ENCODE measurements at places on chromosomes 12 and 14.

- no peak for DNase-seq
Measured at GRCh38 chr12:97778111-97778510, 315.5 kb downstream of the RMST start.

- peak; percentile 9 for DNase-seq
Measured at GRCh38 chr12:78229591-78230101, 399.0 kb downstream of the NAV3 start.

DNA sequence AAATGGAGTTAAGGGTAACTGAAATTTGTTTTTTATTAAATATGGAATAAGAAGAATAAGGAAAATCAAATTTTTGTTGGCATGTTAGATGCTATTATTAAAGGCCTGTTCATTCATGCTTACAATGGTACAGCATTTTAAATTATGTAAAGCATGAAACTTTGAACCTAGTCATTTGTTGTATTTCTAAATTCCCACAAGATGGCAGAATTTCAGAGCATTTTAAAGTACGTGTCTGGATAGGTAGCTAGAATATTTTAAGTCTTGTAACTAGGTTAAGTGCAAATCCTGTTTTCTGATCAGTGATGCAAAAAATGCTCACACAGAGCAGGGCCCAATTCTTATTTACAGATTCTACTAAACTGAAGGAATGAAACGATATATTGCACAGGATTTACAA, 585.6 kb upstream of the MIS18BP1 start:
- no peak for DNase-seq

- no peak for DNase-seq
Measured at GRCh38 chr12:93502802-93503623, 35.7 kb downstream of the MRPL42 start.
